Subcutaneous adipose tissue (tissue), 4 donors: ENCODE measurements at places on chromosomes 2 and 18. TPM values are rescaled to one million over a fixed set of nuclear protein-coding genes. Genes with fewer than 3 reads are reported as not detected.

Gene TEKT4
- total RNA-seq, result not detected

Gene SPOPL
- total RNA-seq, result 35.5 TPM

Gene CELF4
- not detected for total RNA-seq

Gene IFT172
- 22.1 TPM for total RNA-seq

Gene SOX11
- total RNA-seq, result not detected

Gene MDH1B
- 0.65 TPM for total RNA-seq

Gene ANKRD39
- 12.3 TPM for total RNA-seq

Gene TSPYL6
- not detected for total RNA-seq

Gene FAM237A
- not detected for total RNA-seq

Gene SIX2
- 2.9 TPM for total RNA-seq

Gene SPR
- total RNA-seq, result 39.0 TPM

Gene CCDC85A
- total RNA-seq, result 9.3 TPM

Gene MC5R
- total RNA-seq, result not detected

Gene COLEC12
- total RNA-seq, result 75.1 TPM

Gene GREB1
- 3.4 TPM for total RNA-seq

Gene TMEM247
- not detected for total RNA-seq

Gene MFF
- total RNA-seq, result 94.9 TPM

Gene SH3RF3
- 6.6 TPM for total RNA-seq

Gene ALLC
- total RNA-seq, result not detected

Gene CNTNAP5
- total RNA-seq, result not detected

Gene SLC19A3
- total RNA-seq, result 483 TPM

Gene PAX8
- 2.8 TPM for total RNA-seq

Gene FN1
- total RNA-seq, result 601 TPM

Gene RDH14
- total RNA-seq, result 28.0 TPM

Gene BCL11A
- total RNA-seq, result 0.38 TPM

Gene CCDC74A
- 4.2 TPM for total RNA-seq

Gene FAM124B
- total RNA-seq, result 6.1 TPM

Gene KCNG2
- not detected for total RNA-seq

Gene KIAA2012
- not detected for total RNA-seq

Gene SH2D6
- total RNA-seq, result not detected

Gene AKAIN1
- 2.9 TPM for total RNA-seq

Gene MYL12B
- 287 TPM for total RNA-seq

Gene AP1S3
- total RNA-seq, result 9.3 TPM

Gene LRRTM4
- not detected for total RNA-seq

Gene CCDC150
- 2.6 TPM for total RNA-seq

Gene GKN2
- total RNA-seq, result not detected

Gene CCDC148
- 2.0 TPM for total RNA-seq

Gene SLC8A1
- 7.5 TPM for total RNA-seq

Gene PAIP2B
- total RNA-seq, result 5.8 TPM

Gene COL5A2
- 61.8 TPM for total RNA-seq

Gene CCBE1
- total RNA-seq, result 5.7 TPM

Gene TUBB8B
- not detected for total RNA-seq

Gene GALNT14
- 1.1 TPM for total RNA-seq

Gene SNTG2
- 17.3 TPM for total RNA-seq

Gene LRRC30
- total RNA-seq, result not detected

Gene DNAH6
- 1.5 TPM for total RNA-seq

Gene DYNAP
- total RNA-seq, result not detected

Gene ERFE
- total RNA-seq, result 0.85 TPM

Gene FNDC4
- total RNA-seq, result 54.9 TPM

Gene DLX2
- not detected for total RNA-seq
